Fibroblast of pulmonary artery (primary cell): ENCODE measurements at places on chromosomes 16 and 17.

- DNase-seq = no peak
Observed at GRCh38 chr17:17018612-17019429, 23.4 kb upstream of the MPRIP start.

GRCh38 chr17:41614098-41614497 lies 1.5 kb upstream of the KRT16 start:
- no peak for DNase-seq

- no peak for DNase-seq
Observed at GRCh38 chr17:79796444-79796762, 474 bp downstream of the CBX8 start.

- no peak for DNase-seq
Observed at GRCh38 chr17:79625706-79626105, 14.9 kb upstream of the RBFOX3 start.

- no peak for DNase-seq
Observed at GRCh38 chr16:79099716-79100115, 500.8 kb downstream of the MAF start.

- peak; percentile 74 for DNase-seq
Observed at GRCh38 chr17:42193969-42194899, at the start of gene GHDC. Gene GHDC (minus strand): TSS chr17:42194494. CDS start chr17:42193581, 913 bp downstream.

- peak; percentile 64 for DNase-seq
Observed at GRCh38 chr16:77599793-77600415, 122.4 kb upstream of the NUDT7 start.

GRCh38 chr17:80632046-80632581 lies 87.5 kb downstream of the RPTOR start:
- no peak for DNase-seq

- no peak for DNase-seq
Observed at GRCh38 chr16:83854420-83854819, 44.5 kb upstream of the MLYCD start.

GRCh38 chr16:68447653-68448359 lies 502 bp downstream of the SMPD3 start:
- no peak for DNase-seq

- DNase-seq = no peak
Observed at GRCh38 chr17:73536700-73537605, 107.3 kb downstream of the SDK2 start.

- no peak for DNase-seq
Observed at GRCh38 chr16:73864868-73865267, 431.7 kb upstream of the PSMD7 start.

DNA sequence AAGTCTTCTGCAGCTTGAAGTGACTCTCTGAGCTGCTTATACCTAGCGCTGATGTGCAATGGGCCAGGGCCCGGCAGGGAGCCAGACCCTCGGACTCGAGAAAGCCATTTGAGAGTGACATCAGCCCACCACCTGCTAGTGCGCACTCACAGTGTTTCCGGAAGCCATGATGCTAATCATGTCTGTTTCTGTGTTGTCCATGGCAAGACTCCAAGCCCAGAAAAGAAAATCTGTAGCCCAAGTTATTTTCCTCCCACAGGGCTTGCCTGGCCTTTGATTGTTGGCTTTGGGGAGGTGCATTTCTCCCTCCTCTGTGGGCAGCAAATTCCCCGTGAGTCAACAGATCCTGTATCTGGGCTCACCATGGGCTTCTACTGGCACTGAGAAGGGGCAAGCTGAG lies 1.8 kb upstream of the CDRT4 start:
- DNase-seq = peak; percentile 47

- peak; percentile 38 for DNase-seq
Observed at GRCh38 chr17:40437095-40437732, 6.0 kb upstream of the IGFBP4 start.

GRCh38 chr17:50956750-50957523 lies 90.8 kb upstream of the TOB1 start:
- DNase-seq = peak; percentile 65

DNA sequence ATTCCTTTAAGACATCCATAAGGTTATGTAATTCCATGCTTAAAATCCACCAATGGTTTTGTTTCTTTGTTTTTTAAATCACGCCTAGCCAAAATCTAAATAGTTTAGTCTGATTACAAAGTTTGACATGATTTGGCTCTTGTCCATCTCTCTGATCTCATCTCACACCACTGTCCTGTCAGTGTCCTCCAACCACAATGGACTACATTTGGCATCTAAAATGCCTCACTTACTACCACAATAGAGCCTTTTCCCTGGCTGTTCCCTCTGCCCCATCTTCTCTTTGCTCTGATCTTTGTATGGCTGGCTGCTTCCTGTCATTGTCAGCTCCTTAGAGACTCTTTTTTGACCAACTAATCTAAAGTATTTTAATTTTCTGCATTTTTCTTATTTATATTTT lies 157.2 kb downstream of the MYO1D start:
- DNase-seq = no peak

GRCh38 chr17:4518901-4519300 lies 20.2 kb downstream of the SPNS2 start:
- DNase-seq = no peak

DNA sequence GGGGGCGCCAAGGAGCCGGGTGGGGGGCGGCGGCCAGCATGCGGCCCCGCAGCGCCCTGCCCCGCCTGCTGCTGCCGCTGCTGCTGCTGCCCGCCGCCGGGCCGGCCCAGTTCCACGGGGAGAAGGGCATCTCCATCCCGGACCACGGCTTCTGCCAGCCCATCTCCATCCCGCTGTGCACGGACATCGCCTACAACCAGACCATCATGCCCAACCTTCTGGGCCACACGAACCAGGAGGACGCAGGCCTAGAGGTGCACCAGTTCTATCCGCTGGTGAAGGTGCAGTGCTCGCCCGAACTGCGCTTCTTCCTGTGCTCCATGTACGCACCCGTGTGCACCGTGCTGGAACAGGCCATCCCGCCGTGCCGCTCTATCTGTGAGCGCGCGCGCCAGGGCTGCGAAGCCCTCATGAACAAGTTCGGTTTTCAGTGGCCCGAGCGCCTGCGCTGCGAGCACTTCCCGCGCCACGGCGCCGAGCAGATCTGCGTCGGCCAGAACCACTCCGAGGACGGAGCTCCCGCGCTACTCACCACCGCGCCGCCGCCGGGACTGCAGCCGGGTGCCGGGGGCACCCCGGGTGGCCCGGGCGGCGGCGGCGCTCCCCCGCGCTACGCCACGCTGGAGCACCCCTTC lies 484 bp downstream of the FZD2 start:
- DNase-seq = peak; percentile 64

DNA sequence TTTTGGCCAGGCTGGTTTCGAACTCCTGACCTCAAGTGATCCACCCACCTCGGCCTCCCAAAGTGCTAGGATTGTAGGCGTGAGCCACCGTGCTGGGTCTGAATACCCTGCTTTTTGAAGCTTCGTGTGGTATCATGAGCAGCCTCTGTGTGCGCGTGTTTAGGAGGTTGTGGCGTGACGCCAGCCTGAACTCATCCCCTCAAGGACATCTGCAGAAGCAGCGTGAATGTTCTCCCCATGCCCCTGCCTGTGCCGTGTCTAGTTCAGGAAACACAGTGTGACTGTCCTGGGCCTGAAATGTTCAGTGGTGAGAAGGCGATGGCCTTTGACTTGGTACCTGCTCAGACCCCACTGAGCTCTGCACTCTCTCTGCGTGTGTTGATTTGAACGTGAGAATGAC lies 35.6 kb downstream of the RNF213 start:
- no peak for DNase-seq

DNA sequence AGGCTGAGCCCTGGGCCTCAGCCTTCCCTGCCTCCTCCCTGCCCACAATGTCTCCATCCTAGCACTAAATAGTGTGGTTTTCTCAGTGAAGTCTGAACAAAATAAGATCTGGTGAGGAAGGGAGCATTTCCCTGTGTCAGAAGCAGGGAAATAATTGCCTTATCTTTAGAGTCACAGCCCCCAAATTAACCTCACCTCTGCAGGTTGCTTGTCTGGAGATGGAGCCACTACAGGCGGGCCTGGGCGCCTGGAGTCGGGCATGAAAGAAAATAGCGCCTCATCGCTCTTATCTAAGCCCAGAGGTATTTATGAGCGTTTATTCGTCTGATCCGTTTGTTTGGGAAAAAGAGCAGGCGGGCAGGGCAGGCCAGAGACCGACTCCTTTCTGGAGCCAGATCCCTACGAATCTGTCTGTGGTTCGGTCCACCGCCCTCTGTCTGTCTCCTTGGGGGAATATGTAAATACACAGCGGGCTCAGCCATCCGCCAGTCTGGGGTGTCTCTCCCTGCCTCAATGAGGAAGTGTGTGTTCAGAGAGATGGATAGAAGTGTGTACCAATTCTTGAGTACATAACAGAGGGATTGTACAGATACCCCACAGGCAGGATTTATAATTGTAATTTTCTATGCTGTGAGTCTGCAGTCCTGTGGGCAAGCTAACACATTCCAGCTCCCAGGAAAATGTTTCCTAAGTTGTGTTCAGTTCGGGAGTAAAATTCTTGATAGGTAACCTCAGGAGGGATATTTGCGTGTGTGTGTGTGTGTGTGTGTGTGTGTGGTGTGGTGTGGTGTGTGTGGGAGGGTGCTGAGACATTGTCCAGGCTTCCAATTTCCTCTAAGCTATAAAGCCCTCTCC lies 4.3 kb downstream of the HOXB6 start:
- DNase-seq = no peak

GRCh38 chr16:83979441-83979840 lies 11.4 kb downstream of the NECAB2 start:
- no peak for DNase-seq

DNA sequence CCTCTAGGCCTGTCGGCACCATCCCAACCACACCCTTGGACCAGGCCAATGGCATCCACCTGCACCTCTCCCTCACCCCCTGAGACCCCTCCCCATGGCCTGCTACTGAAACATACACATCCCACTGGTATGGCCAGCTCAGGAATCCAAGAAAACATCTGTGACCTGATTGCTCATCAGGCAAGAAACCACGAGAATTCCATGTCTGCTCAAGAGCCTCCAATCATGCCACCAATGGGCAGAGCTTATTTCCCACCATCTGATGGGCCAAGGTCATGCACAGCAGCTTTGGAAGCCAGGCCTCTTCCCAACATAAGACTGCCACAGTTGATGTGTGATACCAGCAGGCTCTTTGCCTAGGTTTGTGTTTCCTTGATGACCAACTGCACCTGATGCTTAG lies 190.1 kb downstream of the C16orf78 start:
- no peak for DNase-seq

- no peak for DNase-seq
Observed at GRCh38 chr17:58304750-58305486, 23.7 kb downstream of the TSPOAP1 start.

- DNase-seq = no peak
Observed at GRCh38 chr17:82937411-82938371, 97.9 kb upstream of the ZNF750 start.

GRCh38 chr17:39360537-39360936 lies 40.9 kb downstream of the FBXL20 start:
- DNase-seq = no peak

GRCh38 chr17:29578626-29579485 lies 10.4 kb downstream of the TP53I13 start:
- DNase-seq = no peak

DNA sequence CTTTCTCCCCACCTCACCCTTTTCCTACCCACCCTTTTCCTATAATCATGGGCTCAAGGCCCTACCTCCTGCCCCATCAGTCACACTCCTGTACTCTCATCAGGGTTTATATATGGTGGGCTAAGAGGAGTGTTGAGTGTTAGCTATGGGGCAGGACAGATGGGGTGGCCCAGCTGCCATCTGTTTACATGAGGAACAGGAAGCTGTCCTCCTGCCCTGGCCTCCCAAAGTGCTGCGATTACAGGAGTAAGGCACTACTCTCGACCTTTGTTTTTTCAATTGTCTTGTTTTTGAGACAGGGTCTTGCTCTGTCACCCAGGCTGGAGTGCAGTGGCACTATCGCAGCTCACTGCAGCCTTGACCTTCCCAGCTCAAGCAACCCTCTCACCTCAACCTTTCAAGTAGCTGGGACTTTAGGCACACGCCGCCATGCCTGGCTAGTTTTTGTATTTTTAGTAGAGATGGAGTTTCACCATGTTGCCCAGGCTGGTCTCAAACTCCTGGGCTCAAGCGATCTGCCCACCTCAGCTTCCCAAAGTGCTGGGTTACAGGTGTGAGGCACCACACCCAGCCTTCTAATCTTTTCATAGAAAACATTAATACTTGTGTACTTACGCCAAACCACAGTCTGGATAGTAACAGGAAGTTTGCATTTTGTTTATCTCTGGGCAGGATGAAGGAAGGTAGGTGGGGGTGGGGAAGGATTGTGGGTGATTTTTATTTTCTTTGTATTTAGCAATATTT lies 1.6 kb downstream of the TRADD start:
- no peak for DNase-seq

GRCh38 chr17:66915204-66915611 lies 49.3 kb upstream of the CACNG4 start:
- DNase-seq = peak; percentile 10
